ENCODE measurements at places on chromosomes 5 and 9. TPM values are rescaled to one million over a fixed set of nuclear protein-coding genes. Genes with fewer than 3 reads are reported as not detected.

PCDHGB4 gene
- total RNA-seq, result 19.5 TPM

BTNL8 gene
- not detected for total RNA-seq

F2RL2 gene
- total RNA-seq, result 30.9 TPM

SHOC1 gene
- total RNA-seq, result not detected

CDX1 gene
- total RNA-seq, result not detected

KIF4B gene
- 0.23 TPM for total RNA-seq

KCNT1 gene
- not detected for total RNA-seq

PCDHAC2 gene
- total RNA-seq, result not detected
